Germinal center (tissue), 1 donor: ENCODE measurements at places on chromosomes 5 and 9.

DNA sequence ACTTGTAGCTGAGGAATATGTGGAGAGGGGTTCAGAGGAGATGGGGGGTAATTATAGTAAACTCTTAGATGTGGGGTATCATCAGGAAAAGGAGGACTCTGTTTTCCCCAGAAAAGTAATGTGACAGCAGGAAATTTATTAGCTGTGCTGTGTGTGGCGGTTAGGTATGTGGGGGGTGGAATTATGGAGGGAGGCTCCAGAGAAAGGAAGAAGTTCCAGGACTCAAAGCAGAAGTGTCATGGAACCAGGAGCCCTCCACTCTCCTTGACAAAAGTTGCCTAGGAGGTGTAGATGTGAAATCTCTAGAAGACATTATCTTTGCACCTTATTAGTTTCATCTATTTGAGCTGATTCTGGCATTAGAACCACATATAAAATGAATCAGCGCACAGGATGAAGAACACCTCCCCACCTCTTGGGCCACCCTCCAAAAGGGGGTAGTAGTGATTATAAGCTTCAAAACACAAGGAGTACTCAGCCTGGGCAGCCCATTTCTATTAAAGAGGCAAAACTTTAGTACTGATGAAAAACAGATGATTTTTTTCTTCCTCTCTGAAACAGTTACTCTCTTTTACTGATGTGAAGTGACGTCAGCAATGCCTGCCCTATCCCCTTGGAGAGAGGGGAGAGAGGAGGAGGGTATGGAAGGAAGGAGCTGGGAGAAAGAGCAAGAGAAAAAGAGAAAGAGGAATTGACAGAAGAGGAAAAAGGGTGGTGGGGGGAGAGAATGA is 18.2 kb downstream of the NR2F1 start:
- DNase-seq = no peak

DNA sequence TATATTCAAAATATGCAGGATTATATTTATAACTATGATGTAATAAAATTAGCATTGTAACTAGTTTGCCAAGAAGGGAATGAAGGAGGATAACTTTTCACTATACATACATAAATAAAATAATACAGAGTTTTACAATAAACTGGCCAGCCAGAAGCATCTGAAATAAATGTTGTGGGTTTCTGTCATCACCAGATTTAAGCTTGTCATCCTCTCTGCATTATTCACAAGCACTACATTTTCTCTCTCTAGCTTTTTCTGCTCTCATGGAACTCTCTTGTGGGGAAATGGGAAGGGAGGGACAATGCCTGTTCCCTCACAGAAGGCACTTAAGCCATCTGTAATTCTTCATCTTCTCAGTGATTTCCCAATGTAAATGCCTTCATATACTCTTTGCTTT is 626.8 kb downstream of the SEMA5A start:
- no peak for DNase-seq

GRCh38 chr5:5178580-5178979 is 38.5 kb downstream of the ADAMTS16 start:
- no peak for DNase-seq

DNA sequence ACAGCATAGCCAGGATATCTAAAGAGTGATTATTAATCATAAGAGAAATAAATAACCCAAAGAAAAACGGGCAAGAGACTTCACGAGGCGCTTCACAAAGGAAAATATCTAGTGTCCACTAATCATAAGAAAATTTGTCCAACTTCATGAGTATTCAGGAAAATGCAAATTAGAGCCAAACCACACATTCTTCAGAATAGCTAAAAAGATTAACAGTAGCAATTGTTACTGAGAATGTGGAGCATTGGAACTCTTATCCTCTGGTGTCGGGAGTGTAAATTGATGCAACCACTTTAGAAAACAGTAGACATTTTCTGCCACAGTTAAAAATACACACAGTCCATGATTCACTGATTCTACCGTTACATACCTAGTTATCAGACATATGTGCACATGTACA is 145.7 kb downstream of the CWC27 start:
- no peak for DNase-seq

DNA sequence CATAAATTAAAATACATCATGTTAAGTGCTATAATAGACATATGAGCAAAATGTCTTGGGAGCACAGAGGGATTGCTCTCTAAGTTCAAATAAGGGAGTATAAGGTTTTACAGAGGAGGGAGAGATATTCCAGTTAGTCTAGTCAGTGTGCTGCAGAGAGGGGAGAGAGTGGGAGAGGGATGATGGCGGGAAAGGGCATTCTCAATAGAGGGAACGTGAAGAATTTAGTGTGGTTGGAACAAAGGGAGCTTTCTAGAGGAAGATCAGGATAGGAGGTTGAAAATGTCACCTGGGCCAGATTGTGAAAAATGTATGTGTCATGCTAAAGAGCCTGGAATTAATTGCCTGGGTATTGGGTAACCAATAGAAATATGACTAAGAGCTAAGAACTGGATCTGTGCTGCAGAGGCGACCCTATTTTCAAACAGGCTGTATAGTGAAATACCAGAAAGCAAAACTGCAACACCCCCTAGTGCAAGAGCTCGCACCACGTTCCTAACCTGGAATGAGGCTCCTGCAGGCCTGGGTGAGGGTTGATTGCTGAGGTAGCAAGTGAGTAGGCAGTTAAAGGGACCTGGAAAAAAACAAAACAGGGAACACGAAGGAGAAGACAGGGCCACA is 791.8 kb upstream of the C9orf72 start:
- no peak for DNase-seq

GRCh38 chr9:105842023-105842644 is 147.8 kb downstream of the TMEM38B start:
- DNase-seq = peak; percentile 45

GRCh38 chr9:37617161-37617560 is 24.8 kb upstream of the TOMM5 start:
- DNase-seq = no peak

DNA sequence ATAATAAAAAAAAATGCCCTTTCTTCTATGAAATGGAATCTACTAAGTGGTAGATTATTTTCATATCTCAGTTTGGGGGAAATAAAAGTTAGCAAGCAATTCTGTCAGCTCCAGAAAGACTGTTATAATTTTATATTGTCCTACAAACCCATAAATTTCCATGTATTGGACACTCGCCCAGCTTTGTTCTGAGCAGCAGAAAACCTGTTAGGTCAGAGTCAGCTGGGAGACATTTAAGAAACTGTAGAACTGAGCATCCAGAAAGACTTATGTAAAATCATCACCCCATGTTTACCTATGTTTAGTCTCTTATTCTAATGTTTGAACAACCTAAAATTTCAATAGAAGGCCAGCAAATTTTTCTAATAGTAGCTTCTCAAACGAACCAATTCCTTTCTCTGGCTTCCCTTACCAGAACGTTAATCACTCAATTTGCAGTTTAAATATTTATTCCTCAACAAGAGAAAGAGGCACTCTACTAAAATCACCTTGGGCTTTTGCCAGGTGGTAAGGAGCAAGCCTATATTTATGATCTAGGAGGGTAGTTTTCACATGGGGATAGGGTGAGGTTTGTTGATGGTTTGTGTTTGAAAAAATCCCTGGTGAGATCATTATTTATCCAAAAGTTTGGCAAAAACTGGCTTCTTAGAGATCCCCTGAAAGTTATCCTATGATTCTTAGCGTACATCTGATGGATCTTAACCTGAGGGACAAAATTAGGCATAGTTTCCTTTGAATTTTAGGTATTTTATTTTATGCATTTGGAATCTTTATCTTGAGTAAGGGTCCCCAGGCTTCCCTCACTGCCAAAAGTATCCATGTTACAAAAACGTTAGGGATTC is 34.4 kb downstream of the MACROH2A1 start:
- DNase-seq = no peak

DNA sequence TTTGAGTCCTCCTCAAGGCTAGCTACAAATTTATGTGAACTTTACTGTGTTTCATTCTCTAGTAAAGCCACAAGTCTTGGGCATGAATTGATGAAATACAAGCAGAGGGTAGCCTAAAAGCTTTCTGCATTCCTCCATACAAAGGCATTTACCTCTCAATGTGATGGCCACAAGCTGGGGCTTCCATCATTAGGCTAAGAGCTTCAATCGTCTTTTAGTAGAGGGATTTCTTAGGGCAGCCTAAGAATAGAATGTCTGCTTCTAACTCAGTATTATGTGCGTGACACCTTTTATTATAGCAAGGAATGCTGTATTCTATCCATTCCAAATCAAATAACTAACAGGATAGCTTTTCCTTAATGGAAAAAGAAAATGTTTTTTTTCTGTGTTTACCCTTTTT is 3.7 kb downstream of the PLAC8L1 start:
- no peak for DNase-seq

GRCh38 chr5:135345956-135346731 is 52.9 kb downstream of the MACROH2A1 start:
- DNase-seq = peak; percentile 41

DNA sequence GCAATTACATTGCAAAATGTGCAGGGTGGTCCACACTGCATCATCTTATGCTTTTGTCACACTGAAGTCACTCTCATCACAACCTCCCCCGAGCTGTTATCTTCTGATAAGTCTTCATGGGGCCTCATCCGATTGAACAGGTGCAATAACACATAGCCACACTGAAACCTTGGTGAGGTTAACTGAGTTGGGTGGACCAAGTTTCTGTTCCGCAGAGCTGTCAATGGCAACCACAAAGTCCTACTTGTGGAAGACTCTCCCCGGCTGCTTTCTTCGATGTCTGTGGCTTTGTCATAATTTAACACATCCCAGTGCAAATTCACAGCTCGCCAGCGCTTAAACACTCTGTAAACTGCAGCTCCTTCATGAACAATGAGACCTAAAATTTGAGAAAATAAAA is 112.2 kb downstream of the MARCHF11 start:
- no peak for DNase-seq

GRCh38 chr5:150561192-150561512 is 53.2 kb downstream of the NDST1 start:
- DNase-seq = no peak
